NCI-H1930 (cell line): ENCODE measurements at places on chromosomes 3 and 15.

DNA sequence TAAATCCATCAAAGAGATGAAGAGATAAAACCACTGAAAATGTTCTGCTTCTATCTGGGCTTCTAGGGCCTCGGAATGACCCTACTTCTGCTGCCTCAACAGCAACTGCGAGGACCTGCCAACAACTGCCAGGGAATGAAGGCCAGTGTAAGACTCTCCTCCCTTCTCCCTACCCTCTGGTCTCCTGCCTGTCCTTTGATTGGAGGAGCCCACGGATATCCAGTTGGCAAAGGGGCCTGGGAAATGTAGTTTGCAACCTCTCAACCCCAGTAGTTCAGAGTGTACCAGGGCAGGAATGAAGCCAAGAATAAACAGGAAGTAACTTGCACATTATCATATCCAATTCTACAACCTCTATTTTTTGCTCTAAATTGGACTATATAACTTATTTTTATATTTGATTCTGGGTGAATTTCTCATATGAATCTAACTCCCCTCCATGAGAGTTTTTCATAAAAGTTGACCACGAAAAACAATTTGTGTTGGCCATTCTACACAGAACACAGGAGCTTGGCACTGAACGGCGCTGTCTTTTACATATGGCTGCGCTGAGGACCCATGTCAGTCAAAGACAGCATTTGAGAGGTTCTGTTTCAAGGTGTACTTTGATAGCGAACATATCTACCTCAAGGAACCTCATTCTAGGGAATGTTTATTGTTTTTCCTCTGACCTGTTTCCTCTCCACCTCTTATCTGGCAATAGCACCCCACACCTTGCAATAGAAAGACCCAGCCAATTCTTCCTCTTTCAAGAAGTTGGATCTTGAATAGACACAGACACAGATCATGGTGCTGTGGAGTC, 91.1 kb upstream of the RNF7 start:
- DNase-seq = peak; percentile 7

DNA sequence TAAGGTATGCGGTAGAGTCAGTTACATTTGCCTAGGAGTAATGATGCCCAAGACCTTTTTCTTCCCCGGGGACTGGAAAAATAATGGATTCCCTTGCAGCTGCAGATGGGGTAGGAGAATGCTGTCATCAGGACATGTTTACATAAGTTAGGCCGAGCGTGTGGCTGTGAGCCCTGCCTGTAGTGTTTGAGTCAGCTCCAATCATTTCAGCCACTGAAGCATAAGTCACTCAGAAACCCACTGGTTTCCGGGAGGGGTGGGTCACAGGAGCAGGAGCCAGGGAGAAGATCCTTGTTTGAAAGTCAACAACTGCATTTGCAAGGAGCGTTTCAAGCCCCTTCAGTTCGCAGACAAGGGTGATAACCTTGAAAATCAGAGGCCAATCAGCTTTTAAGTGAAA, 562.3 kb downstream of the MCTP2 start:
- no peak for DNase-seq

DNA sequence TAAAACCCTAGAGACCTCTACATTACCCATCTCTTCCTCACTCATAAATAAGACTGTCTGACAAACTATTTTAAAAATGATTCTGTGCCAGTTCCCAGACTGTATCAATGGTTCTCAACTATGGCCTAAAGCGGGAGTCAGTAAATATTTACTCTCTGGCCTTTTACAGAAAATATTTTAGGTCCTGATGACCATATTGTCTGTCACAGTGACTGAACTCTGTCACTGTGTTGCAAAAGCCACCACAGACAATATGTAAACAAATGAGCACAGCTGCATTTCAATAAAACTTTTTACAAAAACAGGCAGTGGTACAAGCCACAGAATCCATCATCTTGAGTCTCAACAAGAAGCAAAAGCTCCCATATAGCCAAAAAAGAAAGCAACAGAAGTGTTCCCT, 45.4 kb downstream of the PLOD2 start:
- no peak for DNase-seq

DNA sequence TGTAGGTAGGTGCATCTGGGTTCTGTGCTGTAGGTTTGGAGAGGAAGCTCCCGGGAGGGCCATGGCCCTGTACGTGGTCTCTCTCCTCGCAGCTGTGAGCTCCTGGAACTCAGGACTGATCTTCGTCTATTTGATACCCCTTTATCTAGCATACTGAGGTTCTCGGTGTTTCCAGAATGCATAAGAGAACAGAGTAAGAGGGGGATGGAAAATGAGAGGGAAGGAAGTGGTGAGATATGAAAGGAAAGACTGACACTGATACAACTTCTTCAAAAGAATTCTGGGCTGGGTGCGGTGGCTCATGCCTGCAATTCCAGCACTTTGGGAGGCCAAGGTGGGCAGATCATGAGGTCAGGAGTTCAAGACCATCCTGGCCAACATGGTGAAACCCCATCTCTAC, 90.7 kb downstream of the CHRD start:
- DNase-seq = no peak

DNA sequence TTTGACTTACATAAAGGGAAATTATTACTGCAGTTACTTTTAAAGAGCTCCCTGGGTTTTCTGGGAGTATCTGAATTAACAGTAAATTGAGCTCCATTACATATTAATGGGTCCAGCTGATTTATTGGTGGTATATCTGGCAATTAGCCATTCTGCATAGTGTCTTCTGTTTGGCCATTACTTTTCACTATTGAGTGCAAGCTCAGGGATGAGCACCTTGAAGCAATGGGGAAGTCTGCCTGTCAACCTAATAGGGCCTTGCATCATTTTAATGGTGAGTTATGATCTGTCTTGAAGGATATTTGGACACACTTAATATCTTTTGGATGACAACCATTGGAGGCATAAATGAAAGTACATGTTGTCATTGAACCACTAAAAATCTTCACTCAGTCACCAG, 73.8 kb downstream of the MFSD1 start:
- DNase-seq = no peak

GRCh38 chr3:105827959-105828358, 40.9 kb downstream of the CBLB start:
- no peak for DNase-seq

- no peak for DNase-seq
Measured at GRCh38 chr15:63363292-63363691, 18.4 kb downstream of the CA12 start.

- no peak for DNase-seq
Measured at GRCh38 chr15:66359740-66360139, 3.3 kb upstream of the TIPIN start.

DNA sequence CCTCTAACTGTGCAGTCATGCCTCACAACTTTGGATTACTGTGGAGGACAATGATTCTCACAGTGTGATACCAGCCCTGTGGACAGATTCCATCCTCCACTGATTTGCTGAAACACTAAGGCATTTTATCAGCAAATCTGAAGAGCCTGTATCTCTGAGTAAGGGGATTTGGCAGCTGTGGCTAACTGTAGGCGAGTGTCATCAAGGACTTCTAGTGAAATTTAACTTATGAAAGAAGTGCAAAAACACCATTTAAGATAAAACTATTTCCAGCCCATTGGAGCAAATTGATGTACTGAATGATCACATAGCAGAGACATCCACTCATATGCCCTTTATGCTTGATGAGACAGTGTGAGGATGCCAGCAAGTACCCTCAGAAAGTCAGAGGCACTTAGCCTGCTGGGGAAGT, 13.9 kb upstream of the TMPRSS7 start:
- DNase-seq = no peak

- no peak for DNase-seq
Measured at GRCh38 chr3:155876037-155876436, 5.6 kb downstream of the GMPS start.

- no peak for DNase-seq
Measured at GRCh38 chr15:67086637-67086914, 21.2 kb downstream of the SMAD3 start.

- DNase-seq = no peak
Measured at GRCh38 chr3:102060814-102061213, 211.5 kb downstream of the NFKBIZ start.

DNA sequence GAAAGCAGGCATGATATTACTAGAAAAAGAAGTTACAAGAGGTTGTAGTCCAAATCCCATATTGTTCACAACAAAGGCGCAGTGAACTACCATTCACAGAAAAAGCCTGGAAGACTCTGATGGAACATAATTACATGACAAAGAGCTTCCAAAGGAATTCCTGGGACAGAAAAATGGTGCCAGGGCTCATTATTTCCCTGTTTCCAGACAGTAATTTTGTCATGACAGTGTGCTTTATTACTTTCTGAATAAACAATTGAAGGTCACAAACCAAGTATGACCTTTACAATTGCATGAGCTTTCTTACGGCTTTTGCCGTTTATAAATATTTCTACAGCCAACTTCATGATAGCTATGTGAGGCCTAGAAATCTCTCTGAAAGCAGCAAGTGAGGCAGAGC, 61.0 kb downstream of the CYFIP1 start:
- no peak for DNase-seq

DNA sequence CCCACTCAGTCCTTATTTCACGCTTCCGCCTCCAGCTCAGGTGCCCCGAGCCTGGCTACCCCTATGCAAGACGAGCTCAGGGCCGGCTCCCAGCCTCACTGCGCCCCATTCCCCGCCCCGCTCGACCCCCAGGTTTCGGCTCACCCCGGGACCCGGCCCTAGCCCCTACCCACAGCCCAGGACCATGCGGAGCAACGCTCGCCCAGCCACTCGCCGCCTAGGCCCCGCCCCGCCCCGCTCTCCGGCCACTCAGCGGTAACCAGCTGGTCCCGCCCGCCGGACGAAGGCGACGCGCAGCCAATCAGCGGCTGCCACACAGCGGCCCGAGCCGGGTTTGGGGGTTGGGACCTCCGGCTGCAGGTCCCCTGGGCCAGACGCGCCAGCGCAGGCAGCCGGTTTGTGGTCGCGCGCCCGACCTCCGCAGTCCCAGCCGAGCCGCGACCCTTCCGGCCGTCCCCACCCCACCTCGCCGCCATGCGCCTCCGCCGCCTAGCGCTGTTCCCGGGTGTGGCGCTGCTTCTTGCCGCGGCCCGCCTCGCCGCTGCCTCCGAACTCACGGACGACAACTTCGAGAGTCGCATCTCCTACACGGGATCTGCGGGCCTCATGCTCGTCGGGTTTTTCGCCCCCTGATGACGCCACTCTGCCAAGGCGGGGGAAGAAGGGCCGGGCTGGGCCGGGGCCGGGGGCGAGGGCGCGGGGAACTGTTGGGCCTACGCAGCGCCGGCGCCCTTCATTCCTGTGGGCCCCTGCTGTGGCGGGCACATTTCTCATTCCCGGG, at the start of gene CATSPER2:
Gene CATSPER2 (minus strand): TSS at position 196 of the 781 bp plus-strand sequence. CDS start 783 bp downstream, outside the sequence.
- no peak for DNase-seq

GRCh38 chr15:29127506-29128430, 141.9 kb downstream of the NSMCE3 start:
- DNase-seq = no peak

DNA sequence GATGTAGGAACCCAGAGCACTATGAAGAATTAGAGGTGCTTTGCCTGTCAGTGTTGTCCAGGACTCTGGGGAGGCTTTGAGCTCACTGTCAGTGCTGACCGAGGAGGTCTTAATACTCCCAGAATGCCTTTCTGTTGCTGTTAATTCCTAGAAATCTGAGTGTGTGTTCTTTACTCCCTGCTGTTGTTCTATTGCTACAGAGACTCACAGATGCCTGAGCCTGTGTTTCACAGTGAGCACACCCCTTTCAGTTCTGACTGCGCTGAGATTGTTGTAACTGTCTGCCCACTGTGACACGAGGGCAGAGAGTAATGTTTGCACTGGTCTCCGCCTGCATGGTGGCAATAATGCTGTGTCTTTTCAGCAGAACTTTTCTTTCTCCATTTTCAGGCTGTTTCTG, 162.9 kb downstream of the RYR3 start:
- DNase-seq = no peak

DNA sequence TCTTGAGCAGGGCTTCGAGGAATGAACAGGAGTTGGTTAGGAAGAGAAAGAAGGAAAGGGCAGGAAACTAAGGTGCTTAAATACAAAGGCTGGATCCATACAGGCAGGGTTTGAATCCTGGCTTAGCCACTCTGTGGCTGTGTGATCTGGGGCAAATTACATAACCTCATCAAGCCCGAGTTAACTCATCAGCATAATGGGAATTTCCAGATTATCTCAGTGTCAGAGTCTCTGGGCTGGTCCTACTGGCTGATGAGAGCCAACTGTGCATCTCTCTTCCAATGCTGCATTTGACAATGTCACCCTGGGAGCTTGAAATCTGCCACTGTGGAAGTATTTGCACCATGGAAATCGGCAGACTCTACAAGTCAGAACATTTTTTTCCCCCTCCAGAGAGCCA, 83.8 kb upstream of the SLC6A6 start:
- DNase-seq = no peak

DNA sequence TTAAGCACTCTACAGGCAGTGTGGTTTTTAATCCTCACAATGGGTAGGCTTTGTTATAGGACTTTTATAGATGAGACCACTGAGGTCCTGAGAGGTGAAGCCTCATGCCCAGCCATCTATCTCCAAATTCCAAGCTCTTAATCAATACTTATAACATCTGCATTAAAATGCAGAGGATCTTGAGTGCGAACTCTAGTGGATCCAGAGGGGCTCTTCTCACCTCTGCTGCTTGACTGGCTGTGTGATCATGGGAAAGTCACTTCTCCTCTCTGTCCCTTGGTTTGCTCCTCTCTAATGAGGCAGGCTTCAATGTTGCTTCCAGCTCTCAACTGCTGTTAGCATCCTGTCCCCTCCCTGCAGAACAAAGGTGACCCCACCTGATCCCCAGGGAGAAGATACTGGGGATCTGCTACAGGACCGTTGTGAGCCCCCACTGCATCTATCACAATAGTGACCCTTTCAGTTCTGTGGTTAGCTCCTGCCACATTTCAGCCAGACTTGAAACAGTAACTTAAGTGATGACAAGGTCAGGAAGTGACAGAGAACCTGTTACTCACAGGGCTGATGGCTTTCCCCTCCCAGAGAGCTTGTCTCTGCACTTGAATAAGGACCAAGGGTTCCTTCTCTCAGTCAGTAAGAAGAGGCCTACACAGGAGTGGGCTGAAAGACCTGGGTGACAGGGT, 1.3 kb downstream of the SLC27A2 start:
- DNase-seq = no peak

GRCh38 chr3:120516136-120516535, 65.3 kb upstream of the FSTL1 start:
- no peak for DNase-seq

- DNase-seq = no peak
Measured at GRCh38 chr15:71683411-71684274, 126.7 kb upstream of the NR2E3 start.

DNA sequence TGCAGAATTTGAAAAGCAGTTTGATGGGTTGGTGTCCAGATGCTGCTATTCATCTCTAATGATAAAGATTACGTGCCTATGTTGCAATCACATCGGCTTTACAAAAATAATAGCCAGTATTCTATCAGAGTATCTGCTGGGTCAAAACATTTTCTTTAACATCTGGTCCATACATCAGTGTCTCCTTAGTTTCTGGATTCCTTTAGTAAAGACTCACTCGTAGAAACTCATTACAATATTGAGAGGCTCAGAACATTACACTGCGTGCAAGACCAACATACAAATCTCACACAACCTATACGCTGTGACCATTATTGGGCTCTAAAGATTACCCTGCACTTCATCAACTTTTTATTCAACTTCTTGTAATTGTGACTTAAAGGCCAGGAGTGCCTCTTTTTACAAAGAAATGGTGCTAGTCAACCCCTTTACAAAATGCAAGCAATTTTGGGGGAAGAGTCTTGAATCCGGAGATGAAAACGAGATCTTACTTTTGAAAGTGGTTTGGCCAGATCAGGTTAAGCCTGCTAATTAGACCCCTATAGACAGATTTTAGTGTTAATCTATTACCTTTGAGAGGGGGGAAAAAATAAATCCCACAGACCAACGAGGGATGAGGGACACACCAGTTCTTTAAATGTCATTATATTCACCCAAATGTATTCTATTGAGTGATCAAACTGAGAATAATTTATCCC, 2.9 kb downstream of the TRA2B start:
- no peak for DNase-seq
